ENCODE measurements at places on chromosomes 1 and 21.

- DNase-seq, result no peak
These were observed 162.8 kb downstream of the NTPCR start for GRCh38 chr1:233113009-233113879.

- no peak for DNase-seq
These were observed 9.1 kb downstream of the MMEL1 start for GRCh38 chr1:2623571-2624337.

- no peak for DNase-seq
These were observed 153.5 kb downstream of the TGFBR3 start for GRCh38 chr1:91732291-91733107.

- DNase-seq, result no peak
These were observed 206.3 kb downstream of the COL11A1 start for GRCh38 chr1:102901996-102902395.

DNA sequence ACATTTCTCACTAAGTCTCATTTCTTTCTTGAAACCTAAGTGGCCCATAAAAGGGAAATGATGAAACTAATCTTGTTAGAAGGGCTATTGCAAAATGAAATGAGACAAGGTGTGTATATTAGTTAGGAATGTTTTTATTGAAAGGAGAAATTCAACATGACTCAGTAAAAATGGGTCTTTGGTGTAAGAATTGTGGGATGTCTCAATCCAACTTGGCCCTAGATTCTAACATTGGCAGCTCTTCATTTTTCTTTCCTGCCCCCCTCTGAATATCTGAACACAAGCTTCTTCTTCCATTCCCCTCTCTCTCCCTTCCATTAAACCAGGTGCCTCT lies 26.8 kb upstream of the TARBP1 start:
- no peak for DNase-seq

DNA sequence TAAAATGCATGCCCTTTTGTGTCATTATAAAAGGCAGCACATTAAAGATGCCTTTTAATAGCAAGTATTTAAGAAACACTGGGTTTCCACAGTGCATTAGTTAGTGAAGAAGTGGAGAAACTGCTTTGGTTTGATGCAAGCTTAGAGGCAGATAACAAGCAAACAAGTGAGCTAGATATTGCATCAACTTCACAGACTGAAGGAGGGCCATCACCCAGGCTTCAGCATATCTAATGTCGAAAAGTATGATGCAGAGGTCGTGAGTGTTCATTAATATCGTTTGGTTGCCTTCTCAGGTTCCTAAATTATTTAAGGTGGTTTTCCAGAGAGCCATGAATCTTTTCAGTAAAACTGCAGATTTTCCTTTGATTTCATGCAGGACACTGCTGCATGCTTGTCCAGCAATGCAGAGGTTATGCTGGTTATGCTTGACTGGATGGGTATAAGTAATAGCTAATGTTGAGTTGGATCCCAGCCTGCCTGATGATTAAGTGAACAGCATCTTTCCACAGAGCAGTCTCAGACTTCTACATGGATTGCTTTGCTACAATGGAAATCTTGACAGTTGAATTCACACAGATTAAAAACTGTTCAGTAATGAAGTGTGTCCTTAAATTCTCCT lies 69.7 kb upstream of the IPO9 start:
- DNase-seq, result no peak

DNA sequence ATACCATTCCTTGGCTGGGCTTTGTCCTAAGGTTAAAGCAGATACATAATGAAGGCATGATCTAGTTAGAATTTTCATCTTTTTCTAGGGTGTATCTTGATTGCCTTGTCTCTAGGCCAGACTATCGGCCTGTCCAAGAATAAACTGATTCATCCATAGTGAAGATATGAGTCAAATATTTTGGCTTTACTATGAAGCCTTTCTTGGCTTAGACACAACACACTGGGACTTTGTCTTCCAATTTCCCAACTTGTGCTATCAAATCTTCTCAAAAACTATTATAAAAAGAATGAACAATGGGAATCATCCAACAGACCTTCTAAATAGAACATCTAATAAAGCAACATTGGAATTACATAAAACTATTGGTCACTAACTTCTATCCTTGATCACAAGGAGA lies 64.8 kb downstream of the WARS2 start:
- no peak for DNase-seq

DNA sequence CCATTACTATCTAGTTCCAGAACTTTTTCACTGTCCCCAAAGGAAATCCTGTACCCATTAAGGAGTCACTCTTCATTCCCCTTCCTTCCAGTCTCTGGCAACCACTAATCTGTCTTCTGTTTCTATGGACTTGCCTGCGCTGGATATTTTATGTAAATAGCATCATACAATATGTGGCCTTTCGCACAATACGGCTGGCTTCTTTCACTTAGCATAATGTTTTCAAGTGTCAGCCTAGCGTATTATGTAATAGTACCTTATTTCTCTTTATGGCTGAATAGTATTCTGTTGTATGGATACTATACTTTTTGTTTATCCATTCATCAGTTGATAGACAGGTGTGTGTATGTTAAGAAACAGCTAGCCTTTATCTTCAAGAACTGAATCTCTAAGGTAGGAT lies 14.3 kb downstream of the ATF3 start:
- DNase-seq, result no peak

DNA sequence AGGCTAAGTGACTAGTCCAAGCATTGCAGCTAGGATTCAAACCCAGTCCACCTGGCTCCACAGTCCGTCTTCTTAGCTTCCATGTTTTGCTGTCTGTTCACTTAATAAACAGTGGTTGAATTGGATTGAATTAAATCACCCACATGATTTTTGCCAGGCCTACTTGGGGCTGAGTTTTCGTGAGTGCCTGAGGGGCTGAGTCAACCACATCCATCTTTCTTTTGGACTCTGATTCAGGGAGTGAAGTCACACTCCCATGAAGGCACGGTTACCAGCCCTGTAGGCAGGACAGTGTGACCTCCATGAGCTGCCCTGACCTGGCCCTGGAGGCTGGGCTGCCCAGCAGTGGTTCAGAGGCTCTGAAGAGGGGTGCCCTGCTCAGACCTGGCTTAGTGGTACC lies 123.7 kb downstream of the ACTL8 start:
- DNase-seq, result no peak

GRCh38 chr1:28112388-28113241 lies 24.2 kb upstream of the EYA3 start:
- no peak for DNase-seq

DNA sequence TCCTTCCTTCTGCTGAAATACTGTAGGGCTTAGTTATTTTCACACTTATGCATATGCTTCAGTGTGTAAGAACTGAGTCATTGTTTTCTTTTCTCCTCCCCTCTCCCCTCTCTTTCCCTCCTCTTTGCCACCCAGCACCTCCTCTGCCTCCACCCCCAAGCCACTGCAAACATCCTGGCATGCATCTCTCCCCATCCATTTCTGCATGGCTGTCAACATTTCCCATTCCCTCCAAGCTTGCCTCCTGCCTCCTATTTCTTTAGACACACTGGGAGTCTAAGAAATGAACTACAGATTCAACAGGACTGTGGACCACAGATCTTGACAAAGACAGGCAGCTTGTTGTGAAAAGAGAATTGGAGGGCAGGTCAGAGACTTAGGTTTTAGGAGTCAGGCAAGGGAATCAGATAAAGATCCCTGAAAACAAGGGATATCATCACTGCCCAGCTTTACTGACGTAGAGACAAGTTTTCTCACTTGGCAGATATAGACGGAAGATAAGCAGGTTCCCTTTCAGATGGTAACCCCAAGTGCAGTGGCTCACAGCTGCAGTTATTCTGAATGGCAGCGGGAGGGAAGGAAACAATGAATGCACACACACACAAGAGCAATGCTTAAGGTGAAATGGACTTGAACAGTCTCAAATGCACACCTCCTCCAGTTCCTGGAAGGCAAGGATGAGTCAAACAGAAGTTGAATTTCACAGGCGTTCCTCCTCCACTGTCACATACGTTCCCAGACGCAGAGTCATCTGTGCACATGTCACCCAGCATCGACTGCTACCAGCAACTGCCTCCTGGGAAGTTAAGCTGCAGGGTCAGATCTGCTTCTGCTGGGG lies 56.1 kb downstream of the HIVEP3 start:
- DNase-seq, result no peak

- peak; percentile 20 for DNase-seq
These were observed 2.0 kb upstream of the NID1 start for GRCh38 chr1:236066828-236067386.

DNA sequence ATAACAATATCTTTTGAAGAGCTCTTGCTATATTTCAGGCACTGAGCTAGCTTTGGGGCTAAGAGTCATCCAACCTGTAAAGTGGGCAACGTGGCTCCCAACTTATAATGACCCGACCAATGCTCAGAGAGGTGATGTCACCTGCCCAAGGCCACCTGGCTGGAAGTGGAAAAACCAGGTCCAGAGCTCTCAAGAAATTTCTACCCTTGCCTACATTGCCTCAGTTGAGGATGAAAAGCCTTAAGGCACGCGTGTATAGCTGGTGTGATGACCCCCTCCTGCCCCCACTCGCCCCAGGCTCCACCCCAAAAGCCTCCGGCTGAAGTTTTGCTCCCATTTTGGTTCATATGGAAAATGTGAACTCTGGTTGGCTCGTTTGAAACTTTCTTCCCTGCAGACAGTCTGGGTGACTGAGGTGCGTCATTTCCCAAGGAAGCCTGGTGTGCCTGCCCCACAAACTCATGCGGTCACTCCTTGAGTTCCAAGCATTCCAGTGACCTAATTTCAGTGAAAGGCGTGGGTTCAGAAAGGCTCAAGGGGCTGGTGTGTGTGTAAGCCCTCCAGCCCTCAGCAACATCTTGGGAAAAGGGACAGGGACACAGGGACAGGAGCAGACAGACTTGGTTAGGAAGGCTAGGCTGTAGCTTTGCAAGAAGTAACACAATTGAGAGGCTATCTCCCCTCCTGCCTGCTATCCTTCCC lies 20.5 kb downstream of the HTR1D start:
- DNase-seq, result no peak

DNA sequence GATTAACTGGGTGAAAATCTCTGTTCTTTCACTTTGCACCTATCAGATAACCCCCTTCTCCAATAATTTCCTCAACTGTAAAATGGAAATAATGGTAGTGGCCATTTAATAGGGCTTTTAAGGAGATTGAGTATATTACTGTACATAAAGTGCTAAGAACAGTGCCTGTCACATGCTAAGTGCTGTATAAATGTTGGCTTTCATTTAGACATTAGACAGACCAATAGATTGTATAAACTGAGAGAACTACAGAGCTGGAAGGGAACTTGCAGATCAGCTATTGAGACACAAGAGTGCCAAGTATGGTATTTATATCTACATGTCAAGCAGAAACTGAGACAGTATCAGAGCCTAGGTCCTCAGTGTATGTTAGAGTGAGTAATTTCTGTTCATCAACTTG lies 934.7 kb downstream of the PLA2G4A start:
- DNase-seq, result no peak

GRCh38 chr1:32012709-32013385 lies 821 bp upstream of the KHDRBS1 start:
- no peak for DNase-seq

DNA sequence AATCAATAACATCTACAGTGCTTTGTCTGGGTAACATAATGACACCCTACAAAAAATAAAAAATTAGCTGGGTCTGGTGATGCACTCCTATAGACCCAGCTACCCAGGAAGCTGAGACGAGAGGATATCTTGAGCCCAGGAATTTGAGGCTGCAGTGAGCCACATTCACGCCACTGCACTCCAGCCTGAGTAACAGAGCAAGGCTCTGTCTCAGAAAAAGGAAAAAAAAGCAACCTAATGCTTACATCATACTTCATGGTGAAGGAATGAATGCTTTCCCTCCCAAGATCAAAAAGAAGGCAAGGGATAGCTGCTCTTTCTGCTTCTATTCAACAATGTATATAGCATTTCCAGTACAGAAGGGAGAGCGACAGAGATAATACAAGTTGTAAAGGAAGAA lies 24.2 kb upstream of the CTTNBP2NL start:
- no peak for DNase-seq

DNA sequence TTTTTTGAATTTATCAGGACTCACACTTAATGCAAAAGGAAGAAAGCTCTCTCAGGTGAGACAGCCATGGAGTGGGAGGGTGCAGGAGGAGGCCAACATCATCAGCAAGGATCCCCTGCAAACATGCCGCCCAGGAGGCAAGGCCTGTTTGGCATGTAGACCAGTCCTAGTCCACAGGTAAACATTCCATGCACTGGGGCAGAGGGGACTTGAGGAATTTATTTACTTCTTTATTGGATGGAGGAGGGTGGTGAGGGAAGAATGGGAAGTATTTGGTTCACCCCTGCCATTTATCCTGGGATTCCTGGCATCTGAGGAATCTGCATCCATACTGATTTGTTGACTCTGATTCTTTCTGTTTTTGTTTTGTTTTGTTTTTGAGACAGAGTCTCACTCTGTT lies 1.5 kb upstream of the UQCRHL start:
- DNase-seq, result no peak

DNA sequence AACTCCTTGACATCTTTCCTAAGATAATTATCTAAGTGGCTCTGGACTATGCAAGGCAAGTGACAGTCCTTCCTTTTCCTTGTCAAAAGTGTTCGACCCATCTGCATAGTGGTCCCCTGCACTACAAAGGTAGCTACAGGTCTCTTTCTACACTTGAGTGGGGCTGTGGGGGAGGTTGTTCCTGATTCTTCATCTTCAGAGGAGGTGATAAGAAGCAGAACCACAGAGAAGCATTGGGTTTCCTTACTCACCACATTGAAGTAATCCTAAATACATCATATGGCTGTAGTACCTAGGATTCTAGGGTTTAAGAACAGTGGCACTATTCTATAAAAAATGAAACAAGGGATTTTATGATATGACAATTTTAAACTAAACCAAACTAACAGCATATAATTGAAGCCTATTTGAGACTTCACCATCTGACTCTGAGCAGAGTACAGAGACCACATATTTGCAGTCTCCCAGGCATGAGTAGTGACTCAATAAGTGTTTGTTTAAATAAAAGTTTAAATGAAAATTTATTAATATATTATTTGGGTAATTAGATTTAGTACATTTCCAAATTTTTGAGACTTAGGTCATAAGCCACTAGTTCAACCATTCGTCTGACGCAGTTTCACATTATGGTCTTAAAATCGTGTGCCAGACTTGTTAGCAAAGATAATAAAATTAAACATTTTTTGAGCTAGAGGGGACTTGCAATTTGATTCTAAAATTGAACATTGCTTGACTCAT lies 54.9 kb upstream of the NEK7 start:
- no peak for DNase-seq

- DNase-seq, result no peak
These were observed 5.2 kb downstream of the NCF2 start for GRCh38 chr1:183585038-183585437.

GRCh38 chr1:30159015-30159414 lies 564.4 kb downstream of the MATN1 start:
- DNase-seq, result no peak

- DNase-seq, result no peak
These were observed 44.5 kb downstream of the KIAA0040 start for GRCh38 chr1:175148068-175148467.

Data from activated T-helper 1 cell treated with Interleukin-2 at 50 U/mL for 16 hours (primary cell).